Activated CD4-positive, alpha-beta T cell treated with anti-CD3 and anti-CD28 coated beads for 4 hours (primary cell): ENCODE measurements at places on chromosomes 12 and 14.
A peak's percentile ranks its signal among the peaks of the same experiment; 100 is the strongest.

DNA sequence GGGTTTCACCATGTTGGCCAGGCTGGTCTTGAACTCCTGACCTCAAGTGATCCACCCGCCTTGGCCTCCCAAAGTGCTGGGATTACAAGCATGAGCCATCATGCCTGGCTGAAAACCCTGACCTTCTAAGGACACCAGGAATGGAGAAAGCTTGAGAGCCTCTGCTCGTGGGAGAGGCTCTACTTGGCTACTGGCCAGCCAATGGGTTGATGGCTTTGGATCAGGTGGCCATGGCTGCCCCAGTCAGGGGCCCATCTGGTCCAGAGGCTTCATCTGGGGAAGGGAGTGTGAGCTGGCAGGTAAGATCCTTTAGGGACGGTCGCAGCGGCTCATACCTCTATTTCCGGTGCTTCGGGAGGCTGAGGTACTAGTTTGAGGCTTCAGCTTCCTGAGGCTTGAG is 42.5 kb upstream of the PPP1CC start:
- DNase-seq, result no peak

DNA sequence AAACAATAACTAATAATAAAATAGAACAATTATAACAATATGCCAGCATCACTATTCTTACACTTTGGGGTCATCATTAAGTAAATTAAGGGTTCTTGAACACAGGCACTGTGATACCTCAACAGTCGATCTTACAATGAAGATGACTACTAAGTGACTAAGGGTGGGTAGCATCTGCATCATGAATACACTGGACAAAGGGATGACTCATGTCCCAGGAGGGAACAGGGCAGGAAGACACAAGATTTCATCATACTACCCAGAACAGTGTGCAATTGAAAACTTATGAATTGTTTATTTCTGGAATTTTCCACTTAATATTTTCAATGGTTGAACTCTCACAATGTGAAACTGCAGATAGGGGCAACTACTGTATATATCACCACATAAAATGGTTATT is 19.7 kb downstream of the TSPAN19 start:
- no peak for DNase-seq

- no peak for DNase-seq
Measured at GRCh38 chr12:106490264-106490663, 92.5 kb upstream of the RFX4 start.

GRCh38 chr14:27390155-27390554 is 792.3 kb upstream of the NOVA1 start:
- no peak for DNase-seq

DNA sequence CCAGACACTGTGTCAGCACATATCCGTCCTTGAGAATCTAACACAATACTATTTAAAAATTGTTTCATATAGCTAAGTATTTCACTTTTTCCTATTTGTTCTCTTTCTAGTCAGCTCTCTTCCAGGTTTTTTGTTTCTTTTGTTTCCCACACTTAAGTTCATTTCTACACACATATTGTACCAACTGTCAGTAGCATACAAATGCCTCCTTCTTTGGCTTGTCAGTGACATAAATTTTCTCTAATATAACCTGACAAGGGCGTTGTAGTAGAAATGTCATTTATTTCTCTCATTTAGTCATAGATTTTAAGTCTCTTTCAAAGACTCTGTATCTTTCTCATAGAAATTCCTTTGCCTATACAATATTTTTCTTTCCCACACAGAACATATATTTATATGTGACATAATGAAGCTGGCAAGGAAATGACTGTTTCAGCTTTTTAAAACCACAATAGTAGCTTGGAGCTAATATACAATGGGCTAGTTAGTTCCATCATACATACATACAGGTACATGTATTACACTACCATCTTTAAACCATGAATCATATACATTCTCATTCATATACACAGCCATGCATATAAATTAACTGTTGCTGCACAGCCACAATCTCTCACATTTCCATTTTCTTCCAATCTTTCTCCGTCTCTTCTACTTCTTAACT is 42.3 kb upstream of the EPS8 start:
- DNase-seq, result no peak

- DNase-seq, result no peak
Measured at GRCh38 chr14:68660495-68660894, 132.4 kb downstream of the ZFP36L1 start.

DNA sequence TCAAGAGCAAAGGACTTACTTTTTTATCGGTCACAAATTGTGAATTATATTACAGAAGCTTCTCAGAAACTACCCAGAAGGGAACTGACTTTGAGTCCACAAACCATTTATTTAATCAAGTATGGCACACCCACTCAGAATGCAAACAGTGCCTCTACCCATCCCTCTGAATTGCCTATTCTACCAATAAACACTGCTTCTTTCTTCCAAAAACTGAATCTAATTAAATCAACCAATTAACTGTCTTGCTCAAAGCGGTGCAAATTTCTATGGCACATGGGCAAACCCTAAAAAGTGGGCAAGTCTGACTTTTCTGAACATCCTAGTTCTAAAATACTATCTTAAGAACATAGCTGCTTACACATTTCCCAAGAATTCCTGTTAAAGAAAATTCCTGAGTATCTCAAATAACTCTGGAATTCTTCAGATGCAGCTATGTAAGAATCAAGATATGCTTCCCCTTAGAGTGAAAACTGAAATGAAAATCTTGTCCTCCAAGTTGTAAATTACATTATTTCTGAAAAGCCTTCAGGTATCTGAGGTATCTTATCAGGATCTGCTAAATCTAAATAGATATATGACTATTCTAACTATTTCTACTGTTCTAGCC is 4.3 kb downstream of the SPTLC2 start:
- no peak for DNase-seq

- no peak for DNase-seq
Measured at GRCh38 chr14:74599946-74600345, 12.1 kb downstream of the LTBP2 start.

DNA sequence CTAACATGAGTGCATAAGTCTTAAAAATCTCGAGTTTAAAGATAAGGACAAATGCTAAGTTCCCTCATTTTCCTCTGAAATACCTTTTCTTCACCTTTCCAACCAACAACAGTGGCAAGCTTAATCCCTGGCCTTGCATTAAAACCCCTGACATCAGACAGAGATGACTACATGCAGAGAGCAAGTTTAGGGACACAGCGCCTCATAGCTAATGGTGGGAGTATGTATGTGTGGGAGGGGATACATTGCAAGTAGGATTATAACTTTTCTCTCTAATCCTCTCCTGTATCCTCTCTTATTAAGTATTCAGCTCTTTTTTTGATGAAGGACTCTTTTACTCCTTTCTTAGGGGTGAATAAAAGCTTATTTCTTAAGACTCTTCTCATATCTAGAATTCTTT is 547.1 kb downstream of the CCER1 start:
- no peak for DNase-seq

DNA sequence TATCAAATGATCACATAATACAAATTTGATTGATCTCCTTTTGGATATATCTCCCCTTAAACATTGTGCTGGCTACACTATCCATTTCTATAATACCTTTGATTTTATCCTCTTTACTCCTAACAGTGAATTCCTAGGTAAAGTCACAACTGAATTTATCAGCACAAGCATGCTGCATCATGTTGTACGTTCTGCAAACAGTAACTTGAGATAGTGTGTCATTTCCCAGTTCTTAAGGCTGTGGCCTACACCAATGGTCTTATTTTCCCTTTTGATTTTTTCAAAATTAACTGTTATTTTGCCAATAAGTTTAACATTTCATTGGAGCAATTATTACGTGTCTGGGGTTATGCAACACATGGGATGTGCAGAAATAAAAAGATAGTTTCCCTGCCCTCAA is 24.8 kb downstream of the PRKCH start:
- no peak for DNase-seq

DNA sequence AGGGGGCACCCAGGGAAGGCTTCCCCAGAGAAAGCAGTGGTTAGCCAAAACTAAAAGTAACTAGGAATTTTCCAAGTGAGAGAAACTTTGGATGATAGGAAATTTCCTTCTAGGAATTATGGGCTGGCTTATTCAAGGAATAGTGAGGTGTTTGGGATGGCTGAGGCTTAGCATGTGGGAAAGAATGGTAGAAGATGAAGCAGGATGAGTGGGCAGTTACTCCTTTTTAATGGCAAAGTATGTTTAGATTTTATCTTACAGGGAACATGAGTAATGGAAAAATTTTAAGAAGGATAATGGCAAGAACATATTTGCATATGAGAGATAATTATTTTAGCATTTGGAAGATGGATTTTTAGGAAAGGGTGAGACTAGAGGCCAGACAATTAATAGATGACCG is 197.6 kb downstream of the SLC38A4 start:
- no peak for DNase-seq

GRCh38 chr14:105508601-105509000 is 17.6 kb downstream of the TEDC1 start:
- DNase-seq, result no peak

DNA sequence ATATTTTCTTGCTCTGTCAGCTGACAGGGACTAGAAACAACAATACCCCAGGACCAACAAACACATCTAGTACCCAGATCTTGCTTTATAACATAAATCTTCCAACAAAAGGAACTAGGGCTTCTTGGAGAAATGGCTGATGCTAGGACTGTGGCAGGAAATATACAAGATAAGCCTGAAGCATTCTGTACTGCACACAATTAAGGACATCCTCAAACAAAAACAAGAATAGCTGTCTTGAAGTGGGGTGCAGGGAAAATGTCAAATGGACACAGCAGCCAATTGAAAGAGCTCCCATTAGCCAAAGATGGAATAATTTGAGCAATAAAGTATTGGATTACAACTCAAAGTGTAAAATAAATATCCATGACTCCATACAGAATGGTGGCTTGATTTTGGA is 50.0 kb downstream of the LGMN start:
- no peak for DNase-seq

DNA sequence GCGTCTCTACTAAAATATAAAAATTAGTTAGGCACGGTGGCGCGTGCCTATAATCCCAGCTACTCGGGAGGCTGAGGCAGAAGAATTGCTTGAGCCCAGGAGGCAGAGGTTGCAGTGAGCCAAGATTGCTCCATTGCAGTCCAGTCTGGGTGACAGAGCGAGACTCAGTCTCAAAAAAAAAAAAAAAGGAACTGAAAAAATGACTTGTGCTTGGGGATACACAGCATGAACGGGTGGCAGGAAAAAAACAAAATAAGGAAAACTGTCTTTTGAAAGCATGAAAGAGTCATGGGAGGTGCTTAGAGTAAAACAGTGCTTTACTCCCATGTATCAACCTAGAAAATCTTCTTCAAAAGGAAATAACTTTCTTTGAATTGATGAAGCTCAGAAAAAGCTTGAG is 80.8 kb downstream of the TMTC1 start:
- no peak for DNase-seq

DNA sequence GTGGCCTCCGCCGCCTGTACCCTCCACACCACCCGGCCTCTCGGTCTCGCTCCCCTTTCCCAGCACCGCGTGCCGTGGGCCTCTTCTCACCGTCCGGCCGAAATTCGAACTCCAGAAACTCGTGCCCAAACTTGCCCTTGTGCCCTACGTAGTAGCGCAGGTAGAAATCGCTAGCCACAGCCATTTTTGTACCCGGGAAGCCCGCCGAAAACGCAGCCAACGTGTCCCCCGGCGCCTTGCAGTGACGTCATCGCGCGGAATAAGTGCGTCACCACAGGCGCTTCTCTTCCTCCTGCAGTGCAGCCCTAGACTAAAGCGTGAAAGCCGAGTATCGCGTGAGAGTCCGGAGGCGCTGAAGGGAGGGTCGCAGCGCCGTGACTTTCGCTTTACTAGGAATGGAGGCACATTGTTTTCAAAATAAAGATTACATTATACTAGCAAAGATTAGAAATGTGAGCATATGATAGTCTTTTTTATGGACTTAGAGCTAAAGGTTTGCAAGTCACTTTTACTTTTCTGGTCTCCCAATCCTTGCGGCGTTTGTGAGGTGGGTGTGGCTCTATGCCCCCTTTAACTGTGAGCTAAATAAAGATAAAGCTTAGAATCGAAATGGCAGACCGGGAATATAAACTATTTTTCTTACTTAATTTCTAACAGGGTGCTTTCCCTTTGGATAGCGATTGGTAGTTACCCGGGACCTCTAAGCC is at the start of gene MAGOHB:
TSS of gene MAGOHB (minus strand) at position 261 of the 707 bp plus-strand sequence. CDS start at position 184, 77 bp downstream.
- DNase-seq, result peak; percentile 93
